ENCODE measurements at places on chromosomes 12 and 14.

DNA sequence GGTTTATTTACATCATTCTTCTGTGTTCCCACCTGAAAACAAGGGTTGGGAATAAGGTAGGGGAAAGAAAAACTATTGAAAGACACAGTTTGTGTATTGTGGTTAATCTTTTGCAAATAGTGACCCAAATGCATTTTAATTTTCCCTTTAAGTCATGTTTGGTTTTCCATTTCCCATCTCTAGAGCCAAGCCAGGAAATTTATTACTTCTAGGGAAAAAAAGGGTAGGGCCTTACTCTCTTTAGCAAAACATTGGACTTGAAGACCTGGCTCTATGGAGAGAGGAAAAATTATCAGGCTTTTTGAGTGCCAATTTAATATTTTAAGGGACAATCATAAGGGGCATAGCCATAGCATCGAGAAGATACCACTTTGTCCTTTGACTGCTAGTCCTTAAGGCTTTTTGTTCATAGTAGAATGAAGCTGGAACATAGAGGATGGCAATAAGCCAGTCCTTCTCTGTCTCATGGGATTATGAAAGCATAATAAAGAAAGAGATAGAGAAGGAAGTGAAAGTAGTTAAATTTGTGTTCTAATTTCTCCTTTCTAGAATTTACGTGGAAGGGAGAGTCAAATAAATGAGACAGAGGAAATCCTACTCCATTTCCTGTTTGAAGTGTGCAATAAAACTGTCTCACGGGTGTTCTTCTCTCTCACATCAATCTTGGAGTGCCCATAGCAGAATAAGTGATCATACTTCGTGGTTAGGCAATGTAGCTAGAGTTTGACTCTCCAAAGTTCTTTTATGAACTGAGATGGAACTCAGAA, 50.9 kb upstream of the PPFIA2 start:
- DNase-seq, result peak; percentile 8

DNA sequence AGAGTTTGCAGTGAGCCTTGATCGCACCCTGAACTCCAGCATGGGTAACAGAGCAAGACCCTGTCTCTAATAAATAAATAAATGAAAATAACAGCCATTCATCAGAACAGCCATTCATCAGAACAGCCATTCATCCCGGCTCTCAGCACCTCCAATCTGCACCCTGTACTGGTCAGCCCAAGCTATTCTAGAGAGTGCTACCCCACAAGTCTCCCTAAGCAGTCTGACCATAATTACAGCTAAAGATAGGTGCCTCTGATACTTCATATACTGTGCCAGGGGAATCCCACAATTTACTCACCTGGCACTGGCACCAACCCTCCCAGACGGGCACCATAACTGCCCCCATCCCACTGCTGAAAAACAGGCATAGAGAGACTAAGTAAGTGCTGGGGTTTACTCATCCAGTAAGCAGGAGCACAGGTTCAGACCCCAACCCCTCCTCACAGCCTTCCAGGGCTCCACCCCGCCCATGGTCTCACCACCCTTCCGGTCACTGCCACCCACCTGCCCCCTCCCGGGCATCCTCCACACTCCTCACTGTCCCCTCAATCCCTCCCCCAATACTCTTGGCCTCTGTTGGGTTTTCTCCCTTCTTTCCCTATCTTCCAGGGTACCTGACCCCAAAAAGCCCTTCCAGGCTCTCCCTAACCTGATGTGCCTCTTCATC, 15.2 kb upstream of the EIF5 start:
- DNase-seq, result no peak

DNA sequence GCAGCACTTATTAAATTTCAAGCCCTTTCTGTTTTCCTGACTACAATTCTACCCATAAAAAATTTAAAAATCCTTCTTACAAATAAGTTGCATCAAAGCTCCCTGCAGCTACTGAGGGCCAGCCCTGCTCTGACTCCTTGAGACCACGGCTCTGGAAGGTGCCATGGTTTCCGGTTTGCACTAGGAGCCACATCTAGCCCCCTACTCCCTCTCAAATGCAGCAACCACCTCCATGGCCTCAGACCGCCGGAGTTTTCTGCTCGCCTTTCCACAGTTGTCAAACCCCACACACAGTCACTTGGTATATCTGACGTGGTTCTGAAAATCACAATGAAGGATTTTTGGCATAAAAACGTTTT, 30.1 kb downstream of the P2RX4 start:
- DNase-seq, result no peak

DNA sequence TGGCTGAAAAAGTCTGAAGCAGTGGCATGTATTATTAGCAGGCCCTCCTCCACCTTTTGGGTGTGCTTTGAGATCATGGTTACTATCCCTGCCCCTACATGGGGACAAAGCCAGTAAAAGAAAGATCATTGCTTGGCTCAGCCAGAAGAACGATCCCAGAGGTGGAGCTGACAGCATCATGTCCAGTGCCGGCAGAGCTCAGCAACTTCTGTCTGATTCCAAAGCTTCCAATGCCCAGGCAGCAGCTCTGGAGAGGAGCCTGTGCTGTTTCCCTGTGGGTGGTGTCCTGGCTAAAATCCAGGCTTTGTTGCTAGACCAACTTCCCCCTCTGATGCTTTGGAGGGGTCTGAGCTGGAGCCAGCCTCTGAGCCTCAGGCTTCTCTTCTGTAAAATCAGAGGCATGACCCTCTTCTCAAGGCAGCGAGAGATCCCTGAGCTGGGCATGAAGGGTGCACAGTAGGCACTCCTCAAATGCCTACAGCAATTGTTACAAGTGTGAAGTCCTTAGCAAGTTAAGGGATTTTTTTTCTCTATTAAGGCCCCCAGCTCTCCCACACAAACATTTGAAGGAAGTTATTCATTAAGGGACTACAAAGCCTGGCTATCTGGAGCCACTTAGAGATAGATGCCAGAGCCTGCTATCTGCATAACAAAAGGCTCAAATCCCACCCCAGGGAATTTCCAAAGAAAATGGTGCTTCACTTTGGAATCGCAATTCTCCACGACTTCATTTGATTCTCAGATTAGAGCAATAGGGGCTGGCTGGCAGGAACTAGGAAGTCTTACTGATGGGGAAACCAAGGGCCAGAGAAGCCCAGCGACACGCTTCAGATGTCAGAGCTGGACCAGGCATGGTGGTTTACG, 10.9 kb upstream of the GSC start:
- no peak for DNase-seq

DNA sequence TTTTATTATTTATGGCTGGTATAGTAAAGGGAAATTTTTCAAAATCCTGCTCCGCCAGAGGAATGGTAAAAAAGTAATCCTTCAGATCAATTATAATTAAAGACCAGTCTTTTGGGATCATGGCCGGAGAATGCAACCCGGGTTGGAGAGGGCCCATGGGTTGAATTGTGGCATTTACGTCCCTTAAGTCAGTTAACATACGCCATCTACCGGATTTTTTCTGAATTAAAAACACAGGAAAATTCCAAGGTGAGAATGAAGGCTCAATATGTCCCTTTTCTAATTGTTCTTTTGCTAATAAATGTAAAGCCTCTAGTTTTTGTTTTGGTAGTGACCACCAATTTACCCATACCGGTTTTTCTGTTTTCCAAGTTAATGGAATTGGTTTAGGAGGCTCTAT, 602.8 kb downstream of the ALG10 start:
- DNase-seq, result no peak

- no peak for DNase-seq
These were observed 120.0 kb upstream of the PRMT8 start for GRCh38 chr12:3371018-3371417.

- DNase-seq, result no peak
These were observed 131.1 kb downstream of the ACSS3 start for GRCh38 chr12:81209012-81209411.

- DNase-seq, result no peak
These were observed 523.4 kb downstream of the FSCB start for GRCh38 chr14:43983721-43984120.

GRCh38 chr12:93915411-93915810, 233.0 kb upstream of the PLXNC1 start:
- DNase-seq, result no peak

- DNase-seq, result no peak
These were observed 11.6 kb downstream of the CKB start for GRCh38 chr14:103510724-103511693.

DNA sequence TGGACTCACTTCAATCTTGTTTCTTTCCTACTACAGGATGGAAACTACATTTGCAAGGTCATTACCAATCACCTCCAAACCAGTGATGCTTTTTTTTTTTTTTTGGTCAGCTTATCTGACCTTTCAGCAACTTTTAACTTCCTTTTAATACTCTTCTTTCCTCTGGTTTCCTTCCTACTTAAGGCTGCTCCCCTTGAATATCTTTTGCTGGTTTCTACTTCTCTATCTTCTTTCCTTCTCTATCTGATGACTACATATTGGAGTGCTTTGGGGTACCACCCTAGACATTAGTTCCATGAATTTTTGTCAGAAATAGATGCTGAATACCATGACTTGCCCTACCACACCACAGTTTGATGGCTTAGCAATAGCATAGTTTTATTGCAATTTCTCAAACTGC, 197.7 kb upstream of the DDHD1 start:
- DNase-seq, result no peak

DNA sequence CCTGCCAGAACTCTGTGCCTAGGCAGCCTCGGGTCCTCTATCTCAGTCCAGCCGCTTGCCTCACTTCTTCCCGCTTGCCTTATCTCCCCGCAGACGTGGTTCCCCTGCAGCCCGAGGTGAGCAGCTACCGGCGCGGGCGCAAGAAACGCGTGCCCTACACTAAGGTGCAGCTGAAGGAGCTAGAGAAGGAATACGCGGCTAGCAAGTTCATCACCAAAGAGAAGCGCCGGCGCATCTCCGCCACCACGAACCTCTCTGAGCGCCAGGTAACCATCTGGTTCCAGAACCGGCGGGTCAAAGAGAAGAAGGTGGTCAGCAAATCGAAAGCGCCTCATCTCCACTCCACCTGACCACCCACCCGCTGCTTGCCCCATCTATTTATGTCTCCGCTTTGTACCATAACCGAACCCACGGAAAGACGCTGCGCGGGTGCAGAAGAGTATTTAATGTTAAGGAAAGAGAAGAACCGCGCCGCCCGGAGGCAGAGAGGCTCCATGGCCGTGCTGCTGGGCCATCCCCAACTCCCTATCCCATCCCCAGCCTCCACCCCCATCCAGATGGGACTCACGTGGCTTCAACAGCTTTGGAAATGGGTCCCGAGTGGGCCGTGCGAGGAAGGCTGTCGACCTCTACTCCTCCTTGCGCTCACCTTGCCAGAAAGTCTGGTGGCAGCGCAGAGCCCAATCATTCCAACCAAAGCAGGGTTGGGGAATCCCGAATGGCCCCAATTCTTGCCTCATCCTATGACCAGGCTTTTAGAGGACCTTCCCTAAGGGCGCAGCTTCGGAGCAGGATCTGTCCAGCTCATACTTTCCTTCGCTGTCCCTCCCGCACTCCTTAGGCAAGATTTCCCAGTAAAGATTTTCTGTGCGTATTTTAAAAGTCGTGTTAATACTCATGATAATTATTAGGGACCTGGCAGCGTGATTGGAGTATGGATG, 6.5 kb downstream of the HOXC13 start:
- no peak for DNase-seq

GRCh38 chr12:58728397-58728796, 191.9 kb downstream of the LRIG3 start:
- no peak for DNase-seq

- no peak for DNase-seq
These were observed 286.0 kb downstream of the TMEM132D start for GRCh38 chr12:129617849-129618248.

DNA sequence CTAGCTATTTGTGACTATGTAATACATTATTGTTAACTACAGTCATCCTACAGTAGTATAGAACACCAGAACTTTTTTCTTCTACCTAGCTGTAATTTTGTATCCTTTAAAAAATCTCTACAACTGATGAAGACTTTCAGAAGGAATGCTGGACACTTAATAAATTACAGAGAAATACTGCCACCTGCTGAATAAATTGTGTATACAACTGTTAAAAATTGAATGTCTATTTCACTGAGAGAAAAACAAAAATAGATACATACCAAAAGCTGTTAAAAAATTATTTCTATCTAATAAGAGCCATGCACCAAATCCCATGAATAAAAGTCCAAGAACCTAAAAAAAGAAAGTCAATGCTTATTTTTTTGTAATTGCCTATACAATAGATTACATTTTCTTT, 6.6 kb downstream of the TSPAN19 start:
- DNase-seq, result peak; percentile 8

- DNase-seq, result no peak
These were observed 204.9 kb upstream of the RMST start for GRCh38 chr12:97257726-97258125.

DNA sequence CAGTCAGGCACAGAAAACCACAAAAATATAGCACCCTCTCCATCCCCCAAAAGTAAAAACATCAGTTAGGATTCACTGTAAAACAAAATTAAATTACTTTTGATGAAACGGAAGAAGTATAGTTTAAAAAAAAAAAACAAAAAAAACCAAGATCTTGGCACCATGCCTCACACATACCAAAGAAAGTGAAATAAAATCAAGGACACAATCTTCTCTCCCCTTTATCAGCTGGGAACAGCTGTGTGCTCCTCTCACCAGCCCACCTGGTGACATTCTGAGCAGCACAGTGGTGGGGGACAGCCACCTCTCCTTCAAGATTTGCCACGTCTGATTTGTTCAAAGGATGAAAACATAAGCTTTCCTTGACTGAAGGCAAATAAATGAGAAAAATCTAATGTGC, 55.5 kb downstream of the ESR2 start:
- DNase-seq, result no peak

DNA sequence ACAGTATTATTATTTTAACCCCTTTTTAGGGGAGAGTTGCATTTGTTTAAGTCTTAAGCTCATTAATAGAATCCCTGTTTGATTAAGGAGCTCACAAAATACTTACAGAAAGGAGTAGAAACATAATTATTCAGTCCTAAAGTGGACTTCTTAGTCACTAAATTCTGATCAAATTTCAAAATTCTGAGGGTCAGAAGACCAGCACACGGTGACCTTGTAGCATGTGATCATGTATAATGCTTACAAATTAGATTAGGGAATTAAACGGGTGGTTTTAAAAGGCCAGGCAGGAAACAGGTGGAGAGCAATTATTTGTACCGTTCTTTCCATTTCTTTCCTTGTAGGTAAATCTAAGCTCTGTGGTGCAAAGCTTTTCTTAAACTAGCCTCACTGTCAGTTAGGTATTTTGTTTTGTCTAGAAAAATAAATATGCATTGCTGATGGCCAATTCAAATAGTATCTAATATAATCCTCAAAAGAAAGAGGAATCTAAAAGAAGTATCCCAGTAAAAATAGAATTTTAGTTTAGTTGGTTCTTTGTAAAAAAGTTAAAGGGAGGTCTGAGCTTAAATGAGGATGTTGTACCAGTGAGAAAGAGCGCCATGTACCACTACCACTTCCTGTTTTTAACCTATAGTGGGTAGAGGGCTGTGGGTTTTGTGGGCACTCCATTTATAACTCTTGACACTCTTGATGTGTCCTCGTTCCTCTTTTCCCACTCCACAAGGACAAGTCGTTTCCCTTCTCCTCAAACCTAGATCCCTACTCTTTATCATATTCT, 51.1 kb downstream of the SLC38A1 start:
- peak; percentile 33 for DNase-seq

GRCh38 chr12:2543801-2544200, 251.0 kb upstream of the FKBP4 start:
- DNase-seq, result no peak

All from GM10248 (cell line).